ENCODE measurements at places on chromosomes 2 and 18. TPM values are rescaled to one million over a fixed set of nuclear protein-coding genes. Genes with fewer than 3 reads are reported as not detected.

DNA sequence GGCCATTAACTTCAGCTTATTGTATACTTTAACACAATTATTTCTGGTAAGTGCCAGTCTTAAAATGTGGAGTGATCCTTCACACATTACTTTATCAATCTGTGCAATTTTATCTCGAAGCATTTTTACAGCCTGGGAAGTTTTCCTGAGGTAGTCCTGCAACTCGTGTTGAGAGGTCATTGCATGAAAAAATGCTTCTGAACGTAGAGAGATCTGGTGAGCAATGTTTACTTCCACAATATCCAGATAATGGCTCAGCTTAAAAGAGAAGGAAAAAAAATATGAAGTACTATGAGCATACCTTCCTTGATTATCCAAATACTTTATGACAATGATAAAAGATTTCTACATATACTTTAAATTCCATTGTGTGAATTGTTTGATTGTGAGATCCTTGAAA lies 57.0 kb downstream of the VPS54 start:
- no peak for DNase-seq

DNA sequence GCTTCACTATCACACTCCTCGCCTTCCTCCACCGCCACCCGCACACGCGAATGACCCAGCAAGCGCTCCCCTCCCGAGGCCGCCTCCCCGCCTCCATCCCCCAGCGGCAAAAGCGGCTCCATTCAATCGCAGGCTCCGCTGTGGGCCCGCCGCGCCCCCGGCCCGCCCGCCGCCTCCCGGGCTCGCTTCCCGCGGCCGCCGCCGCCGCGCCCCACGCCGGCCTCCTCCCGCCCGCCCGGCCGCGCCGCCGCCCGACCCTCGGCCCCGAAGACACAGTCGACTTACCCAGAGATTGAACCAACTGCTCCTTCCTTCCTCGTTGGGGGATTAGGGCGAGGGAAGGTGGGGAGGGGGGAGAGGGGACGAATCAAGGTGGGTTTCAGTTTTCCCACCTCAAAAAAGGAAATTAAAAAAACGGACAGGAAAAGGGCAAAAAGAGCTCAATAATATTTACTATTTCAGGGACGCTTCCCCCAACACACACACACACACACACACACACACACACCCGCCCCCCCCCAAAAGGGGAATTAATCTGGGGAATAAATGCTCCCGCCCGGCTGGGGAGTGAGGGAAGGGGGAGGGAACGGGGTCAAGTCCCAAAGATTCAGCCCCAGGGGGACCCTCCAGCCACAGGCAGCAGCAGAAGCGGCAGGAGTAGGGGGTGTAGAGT lies 743 bp downstream of the XPO1 start:
- no peak for DNase-seq

- DNase-seq: no peak
These were observed 607.3 kb downstream of the ERBB4 start for GRCh38 chr2:211931314-211931713.

GRCh38 chr2:20604951-20605381 lies 45.9 kb downstream of the HS1BP3 start:
- DNase-seq: no peak

DNA sequence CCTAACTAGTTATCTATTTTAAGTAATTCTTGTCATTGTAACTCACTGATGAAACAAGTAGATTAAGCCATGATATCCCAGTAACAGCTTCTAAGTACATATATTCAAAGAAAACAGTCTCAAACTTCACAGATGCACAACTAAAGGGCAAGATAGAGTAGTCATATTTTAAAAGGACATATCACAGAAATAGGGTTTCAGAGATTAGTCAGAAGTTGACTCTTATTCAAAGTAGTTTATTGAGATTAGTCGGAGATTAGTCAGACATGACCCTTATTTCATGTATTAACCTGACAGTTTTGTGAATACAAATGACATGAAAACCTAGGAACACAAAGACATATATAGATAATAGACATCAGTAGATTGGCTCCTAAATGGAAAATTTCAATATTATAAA lies 15.9 kb upstream of the CHAC2 start:
- no peak for DNase-seq

DNA sequence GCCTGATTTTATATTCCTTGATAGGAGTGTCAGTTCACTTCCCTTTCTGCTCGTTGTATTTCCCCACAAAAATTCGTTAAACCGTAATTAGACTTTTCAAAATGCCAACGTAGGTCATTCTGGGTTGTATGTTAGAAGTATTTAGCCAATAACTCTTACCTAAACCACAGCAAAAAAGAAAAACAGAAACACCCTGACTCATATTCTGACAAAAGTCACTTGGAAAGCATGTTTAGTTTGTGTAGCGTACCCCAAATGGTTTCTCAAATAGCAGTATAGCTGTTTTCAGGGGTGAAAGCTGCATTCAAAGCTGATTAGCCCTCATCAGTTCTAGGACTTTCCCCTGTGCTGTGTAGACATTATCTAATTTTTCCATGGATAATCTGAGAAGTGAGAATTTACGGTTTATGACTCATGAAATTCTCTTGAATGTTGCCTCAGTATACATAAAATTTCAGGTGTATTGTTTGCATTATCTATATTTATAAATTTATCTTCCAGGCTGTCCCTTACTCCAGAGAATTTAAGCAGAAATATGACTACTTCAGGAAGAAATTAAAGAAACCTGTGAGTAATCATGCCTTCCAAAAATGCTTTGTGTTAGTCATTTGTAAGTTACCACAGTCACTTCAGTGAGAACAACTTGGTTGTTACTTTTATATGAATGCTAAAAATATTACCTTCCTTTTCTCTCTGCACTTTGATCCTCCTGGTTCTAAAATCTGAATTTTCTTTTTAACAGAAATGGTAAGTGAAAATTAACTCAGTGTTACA lies 264.9 kb downstream of the ALPK2 start:
- no peak for DNase-seq

DNA sequence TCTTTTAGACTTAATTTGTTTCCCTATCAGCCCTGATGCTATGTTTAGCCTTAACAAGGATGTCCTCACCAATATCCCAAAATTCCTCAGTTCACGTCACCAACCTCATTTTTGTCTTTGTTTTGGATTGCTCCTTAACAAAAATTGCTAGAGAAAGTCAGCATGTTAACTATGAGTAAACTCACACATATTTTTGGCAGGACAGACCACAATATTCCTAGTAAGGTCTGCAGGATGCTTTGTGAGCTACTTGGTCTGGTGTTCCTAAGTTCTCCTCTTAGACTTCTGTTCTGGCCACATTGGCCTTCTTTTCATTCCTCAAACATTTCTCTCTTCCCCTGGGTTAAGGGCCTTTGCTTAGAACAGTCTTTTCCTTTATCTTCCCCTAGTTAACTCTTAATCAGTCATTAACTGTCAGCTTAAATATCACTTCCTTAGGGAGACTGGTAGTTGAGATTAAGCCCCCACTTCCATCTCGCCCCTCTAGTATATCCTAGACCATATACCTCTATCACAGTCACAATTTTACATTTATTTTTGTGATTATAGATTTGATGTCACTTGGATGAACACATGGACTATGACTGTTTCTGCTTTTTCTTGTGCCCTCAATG lies 116.2 kb downstream of the ADCYAP1 start:
- DNase-seq: no peak

- DNase-seq: no peak
These were observed 70.7 kb downstream of the CDC42EP3 start for GRCh38 chr2:37600735-37601134.

DNA sequence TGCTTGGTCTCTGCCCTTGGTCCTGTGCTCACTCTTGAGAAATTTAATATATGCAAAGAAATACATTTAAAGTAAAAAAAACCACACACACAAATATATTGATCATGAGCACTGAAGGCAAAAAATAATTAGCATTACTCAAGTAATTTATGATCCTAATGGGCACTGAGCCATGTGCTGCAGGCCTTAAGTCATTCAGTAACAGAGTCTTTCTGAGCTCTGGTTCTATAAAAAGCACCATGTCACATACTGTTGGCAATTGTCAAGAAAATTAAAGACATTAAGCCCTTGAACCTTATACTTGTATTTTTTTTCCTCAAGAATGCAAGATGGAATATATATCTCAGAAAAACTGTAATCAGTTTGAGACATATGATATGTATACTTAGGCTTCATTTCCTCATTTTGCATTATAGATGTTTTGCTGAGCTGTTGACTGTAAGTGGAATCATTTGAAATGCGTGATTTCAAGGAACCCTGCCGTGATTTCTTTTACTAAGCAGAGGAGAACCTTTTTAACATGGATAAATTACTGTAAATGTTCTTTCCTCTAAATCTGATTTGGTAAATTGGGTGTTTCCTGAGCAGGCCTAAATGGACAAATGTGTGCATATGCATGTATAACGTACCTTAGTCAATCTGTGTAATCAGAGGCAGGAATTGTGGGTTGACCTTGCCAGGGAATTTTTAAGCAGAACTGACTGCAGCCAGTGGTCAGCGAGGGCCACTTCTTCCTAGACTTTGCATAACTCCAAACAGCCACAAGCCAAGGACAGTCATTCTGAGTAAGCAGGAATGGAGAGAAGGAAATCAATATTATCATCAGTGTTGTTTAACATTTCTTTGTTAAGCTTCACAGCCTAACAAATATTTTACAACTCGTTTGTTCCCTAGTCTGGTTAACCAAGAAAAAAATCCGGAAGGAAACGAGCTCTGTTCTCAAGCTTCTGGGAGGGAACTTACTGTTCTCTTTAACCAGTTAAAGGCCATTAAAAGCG lies 191.5 kb upstream of the ATP5MC3 start:
- no peak for DNase-seq

DNA sequence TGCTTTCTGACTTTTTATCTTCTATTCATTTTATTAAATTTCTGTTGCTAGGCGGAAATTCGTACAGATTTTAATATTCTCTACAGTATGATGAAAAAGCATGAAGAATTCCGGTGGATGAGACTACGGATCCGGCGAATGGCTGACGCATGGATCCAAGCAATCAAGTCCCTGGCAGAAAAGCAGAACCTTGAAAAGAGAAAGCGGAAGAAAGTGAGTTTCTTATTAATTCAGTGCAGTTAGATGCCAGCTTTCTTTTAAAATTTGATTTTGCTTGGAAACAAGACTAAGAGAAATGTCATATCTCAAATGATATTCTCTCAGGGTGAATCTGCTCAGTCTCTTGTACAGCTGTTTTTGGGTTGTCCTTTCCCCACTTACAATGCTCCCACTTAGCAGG lies 84.3 kb downstream of the MGAT5 start:
- no peak for DNase-seq

GRCh38 chr18:58004317-58004716 lies 39.7 kb upstream of the NEDD4L start:
- DNase-seq: no peak

DNA sequence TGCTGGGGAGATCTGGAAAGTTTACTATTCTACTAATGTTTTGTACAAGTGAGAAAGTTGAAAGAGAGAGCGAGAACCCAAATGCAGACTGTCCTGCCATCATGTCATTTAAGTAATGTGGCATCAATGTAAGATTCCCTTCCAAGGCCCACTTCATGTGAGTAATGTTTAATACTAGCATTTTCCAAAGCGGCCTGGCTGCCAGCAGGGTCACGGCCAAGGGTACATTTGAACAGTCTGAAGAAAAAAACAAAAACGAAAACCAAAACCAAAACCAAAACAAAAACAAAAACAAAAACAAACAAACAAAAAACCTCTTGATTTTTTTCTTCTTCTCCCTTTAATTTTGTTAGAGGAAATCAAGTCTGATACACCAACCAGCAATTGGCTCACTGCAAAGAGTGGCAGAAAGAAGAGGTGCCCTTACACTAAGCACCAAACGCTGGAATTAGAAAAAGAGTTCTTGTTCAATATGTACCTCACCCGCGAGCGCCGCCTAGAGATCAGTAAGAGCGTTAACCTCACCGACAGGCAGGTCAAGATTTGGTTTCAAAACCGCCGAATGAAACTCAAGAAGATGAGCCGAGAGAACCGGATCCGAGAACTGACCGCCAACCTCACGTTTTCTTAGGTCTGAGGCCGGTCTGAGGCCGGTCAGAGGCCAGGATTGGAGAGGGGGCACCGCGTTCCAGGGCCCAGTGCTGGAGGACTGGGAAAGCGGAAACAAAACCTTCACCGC lies 2.2 kb downstream of the HOXD10 start:
- DNase-seq: no peak

The ERMN gene
- total RNA-seq: 0.70 TPM

The MC2R gene
- 0.60 TPM for total RNA-seq

The PROKR1 gene
- not detected for total RNA-seq

Data from ureter (tissue), 1 donor.